ENCODE measurements at places on chromosomes 13 and 19. TPM values are rescaled to one million over a fixed set of nuclear protein-coding genes. Genes with fewer than 3 reads are reported as not detected.
A peak's percentile ranks its signal among the peaks of the same experiment; 100 is the strongest.

- no peaks in the 10 kb centered on the region for H3K36me3 ChIP-seq
- no peak overlapping the region for H3K4me3 ChIP-seq
- H3K27me3 ChIP-seq, result no peaks in the 10 kb centered on the region
- DNase-seq, result no peak
These were observed 280.1 kb upstream of the TMTC4 start for GRCh38 chr13:100954430-100955305.

GRCh38 chr19:39301562-39301961 lies 5.4 kb downstream of the IFNL1 start:
- no peak for DNase-seq
- H3K4me3 ChIP-seq, result no peak overlapping the region
- no peaks in the 10 kb centered on the region for H3K36me3 ChIP-seq
- no peaks in the 10 kb centered on the region for H3K27me3 ChIP-seq
- no peak overlapping the region for H3K27ac ChIP-seq
- H3K4me1 ChIP-seq, result peaks cover 19% of the 10 kb centered on the region

DNA sequence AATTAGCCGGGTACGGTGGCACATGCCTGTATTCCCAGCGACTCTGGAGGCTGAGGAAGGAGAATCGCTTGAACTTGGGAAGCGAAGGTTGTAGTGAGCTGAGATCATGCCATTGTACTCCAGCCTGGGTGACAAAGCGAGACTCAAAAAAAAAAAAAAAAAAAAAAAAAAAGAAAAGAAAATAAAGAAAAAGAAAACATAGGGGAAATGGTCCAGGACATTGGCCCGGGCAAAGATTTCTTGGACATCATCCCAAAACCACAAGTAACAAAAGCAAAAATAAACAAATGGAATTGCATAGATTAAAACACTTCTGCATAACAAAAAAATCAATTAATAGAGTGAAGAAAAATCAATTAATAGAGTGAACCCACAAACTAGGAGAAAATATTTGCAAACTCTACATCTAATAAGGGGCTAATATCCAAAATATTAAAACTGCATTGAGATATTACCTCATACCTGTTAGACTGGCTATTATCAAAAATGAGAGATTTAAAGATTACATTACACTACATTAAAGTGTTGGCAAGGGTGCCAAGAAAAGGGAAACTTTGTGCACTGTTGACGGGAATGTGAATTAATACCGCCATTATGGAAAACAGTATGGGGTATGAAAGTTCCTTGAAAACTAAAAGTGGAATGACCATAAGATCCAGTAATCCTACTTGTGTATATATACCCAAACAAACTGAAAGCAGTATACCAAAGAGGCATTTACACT lies 18.5 kb upstream of the ABCC4 start:
- no peak for DNase-seq
- H3K4me1 ChIP-seq, result no peaks in the 10 kb centered on the region
- H3K4me3 ChIP-seq, result no peak overlapping the region
- H3K27me3 ChIP-seq, result no peaks in the 10 kb centered on the region
- H3K27ac ChIP-seq, result no peak overlapping the region

Gene ERICH4
- not detected for total RNA-seq

Gene PSG1
- not detected for total RNA-seq

GRCh38 chr19:2819540-2820111 lies at the start of gene ZNF554:
TSS of gene ZNF554 (plus strand) at chr19:2819868. CDS start at chr19:2820072, 204 bp downstream.
- H3K27ac ChIP-seq, result peak within 1 kb of the TSS; percentile 57
- H3K4me1 ChIP-seq, result no peaks in the 10 kb centered on the region
- H3K4me3 ChIP-seq, result peak within 1 kb of the TSS; percentile 66
- no peaks in the 10 kb centered on the region for H3K36me3 ChIP-seq
- DNase-seq, result peak; percentile 98

DNA sequence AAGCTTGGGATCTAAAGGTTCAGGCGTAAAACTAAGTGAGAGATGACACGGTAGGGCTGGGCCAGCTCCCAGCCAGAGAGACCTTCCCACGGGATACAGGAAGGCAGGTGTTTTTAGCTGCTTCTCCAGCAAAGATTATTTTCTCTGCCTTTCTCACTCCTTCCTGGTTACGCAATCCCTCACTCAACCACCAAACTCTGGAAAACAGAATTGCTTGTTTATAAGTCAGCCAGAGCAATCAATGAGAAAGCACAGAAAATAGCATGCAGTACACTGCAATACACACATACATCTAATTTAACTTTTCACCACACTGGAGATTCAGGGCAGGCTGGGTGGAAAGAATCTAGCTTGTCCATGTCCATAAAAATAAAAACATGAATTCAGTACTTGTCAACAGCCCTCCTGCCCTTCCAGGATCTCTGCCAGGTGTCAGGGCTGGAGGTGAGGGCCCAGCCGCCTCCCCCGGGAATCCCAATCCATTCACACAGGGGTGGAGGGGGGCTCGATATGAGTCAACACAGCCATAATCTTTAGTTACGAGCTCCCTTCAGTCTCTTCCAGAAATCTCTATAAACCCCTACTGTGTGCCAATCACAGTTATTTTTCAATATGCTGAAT lies 12.2 kb downstream of the RHPN2 start:
- H3K27me3 ChIP-seq, result no peaks in the 10 kb centered on the region
- H3K4me1 ChIP-seq, result no peaks in the 10 kb centered on the region
- no peak for DNase-seq

DNA sequence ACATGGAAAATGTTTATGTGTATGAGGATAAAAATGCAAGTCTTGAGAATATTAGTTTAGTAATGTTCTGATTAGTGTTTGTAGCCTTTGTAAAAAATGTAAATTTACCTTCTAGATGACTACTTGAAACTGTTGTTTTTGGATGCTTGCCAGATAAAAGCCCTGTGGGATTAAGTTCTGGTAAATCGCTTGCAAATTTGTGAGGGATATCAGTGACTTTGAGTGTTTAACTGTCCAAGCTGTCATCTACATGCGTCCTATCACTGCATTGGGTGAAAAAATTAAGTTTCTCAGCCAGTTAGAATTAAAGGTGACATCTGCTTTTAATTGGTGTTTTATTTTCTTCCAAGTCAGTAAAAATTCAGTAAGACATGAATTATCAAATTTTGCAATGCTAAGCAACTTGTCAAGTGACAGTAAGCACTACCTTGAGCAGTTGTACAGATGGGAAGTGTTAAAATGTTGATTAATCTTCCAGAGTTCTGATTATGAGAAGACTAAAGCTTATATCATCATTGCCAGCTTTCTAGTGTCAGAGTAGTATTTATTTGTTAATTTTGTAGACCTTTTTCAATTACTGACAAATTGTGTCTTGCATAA lies 88.0 kb downstream of the PCCA start:
- no peaks in the 10 kb centered on the region for H3K4me1 ChIP-seq
- H3K27ac ChIP-seq, result no peak overlapping the region
- H3K27me3 ChIP-seq, result no peaks in the 10 kb centered on the region
- DNase-seq, result no peak

GRCh38 chr13:102555914-102556553 lies 40.8 kb upstream of the TPP2 start:
- no peak overlapping the region for H3K4me3 ChIP-seq
- H3K27me3 ChIP-seq, result no peaks in the 10 kb centered on the region
- H3K36me3 ChIP-seq, result no peaks in the 10 kb centered on the region
- DNase-seq, result no peak
- H3K4me1 ChIP-seq, result no peaks in the 10 kb centered on the region
- no peak overlapping the region for H3K27ac ChIP-seq
